A172 (cell line): ENCODE measurements at places on chromosomes 3 and 15.

GRCh38 chr3:51968883-51969678 lies 1.8 kb upstream of the PCBP4 start:
- no peak for DNase-seq

DNA sequence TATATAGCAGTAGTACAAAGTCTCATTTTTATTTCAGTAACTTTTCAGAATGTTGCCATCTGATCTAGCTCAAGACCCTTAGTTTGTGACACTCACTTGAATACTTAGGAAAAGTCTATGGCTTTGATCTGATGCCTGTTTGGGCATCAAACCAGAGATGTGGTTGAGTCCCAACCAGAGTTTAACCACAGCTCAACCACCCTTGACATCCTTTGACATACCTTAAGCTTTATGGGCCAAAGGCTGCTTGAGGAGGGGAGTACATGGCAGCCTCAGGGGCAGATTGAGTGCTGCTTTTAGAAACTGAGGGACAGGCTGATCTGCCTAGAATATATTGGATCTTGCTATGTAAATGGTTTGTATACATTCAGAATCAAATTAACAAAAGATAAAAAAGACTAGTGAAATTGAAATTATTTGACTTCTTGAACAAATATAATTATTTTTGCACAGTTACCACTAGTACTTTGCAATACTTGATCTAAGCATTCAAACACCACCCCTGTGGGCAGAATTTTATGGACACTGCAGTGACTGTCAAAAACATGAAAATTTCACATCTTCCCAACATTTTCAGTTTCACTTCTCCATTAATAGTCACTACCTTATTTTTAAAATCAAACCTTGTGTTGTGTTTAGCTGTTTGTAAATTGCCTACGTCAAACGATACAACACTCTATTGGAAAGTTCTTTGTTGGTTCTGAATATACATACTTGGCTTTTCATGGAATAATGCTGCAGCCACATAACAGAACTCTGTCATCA lies 199.8 kb downstream of the UBE2E2 start:
- DNase-seq = no peak

- no peak for DNase-seq
Measured at GRCh38 chr3:40086890-40087883, 222.3 kb upstream of the EIF1B start.

DNA sequence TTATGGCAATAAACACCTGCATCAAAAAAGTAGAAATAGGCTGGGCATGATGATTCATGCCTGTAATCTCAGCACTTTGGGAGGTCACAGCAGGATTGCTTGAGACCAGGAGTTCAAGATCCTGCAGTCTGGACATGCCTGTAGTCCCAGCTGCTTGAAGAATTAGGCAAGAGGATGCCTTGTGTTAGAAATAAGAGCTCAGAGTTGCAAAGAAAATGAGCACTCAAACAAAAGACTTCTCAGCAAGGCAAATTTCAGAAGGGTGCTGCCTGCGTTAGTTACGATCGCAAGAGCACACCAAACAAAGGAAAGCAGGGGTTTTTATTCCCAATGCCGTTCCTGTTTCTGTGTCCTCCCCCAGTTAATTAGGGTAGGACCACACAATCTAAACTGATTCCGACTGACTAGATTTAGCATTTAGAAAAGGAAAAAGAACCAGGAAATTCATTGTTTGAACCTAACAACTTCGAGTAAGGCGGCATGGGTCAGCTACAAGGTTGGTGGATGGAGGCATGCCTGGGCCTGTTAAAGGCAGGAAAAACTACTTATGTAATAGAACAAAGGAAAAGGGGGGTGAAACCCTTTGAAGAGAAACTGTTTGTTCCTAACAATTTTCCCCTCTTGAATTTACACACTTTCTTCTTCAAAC lies 55.5 kb downstream of the DLG1 start:
- DNase-seq = peak; percentile 7

GRCh38 chr3:37994639-37994972 lies 4.0 kb downstream of the VILL start:
- no peak for DNase-seq
